ENCODE measurements at places on chromosomes 2 and 18.
A peak's percentile ranks its signal among the peaks of the same experiment; 100 is the strongest.

DNA sequence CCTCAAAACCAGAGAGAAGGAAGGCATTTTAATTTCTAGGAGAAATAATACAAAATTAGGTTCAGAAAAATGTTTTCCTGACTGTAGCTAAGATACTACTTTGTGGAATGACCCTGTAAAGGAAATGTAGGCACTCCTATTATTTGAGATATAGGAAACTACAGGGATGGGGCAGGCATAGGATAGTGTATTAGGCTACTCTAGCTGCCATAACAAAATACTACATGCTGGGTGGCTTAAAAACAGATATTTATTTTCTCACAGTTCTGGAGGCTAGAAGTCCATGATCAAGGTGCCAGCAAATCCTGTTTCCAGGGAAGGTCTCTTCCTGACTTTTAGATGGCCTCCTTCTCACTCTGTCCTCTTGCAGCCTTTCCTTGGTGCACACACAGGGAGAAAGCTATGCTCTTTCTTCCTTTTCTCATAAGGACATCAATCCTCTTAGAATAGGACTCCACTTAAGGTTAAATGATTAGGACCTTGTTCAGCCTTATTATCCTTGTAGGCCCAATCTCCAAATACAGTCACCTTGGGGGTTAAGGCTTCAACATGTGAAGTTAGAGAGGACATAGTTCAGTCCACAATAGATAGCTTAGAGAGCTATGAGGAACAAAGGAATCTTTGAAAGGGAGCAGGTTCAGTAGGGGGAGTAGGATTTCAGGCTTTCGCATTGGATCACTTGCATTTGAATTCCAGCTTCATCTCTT, 14.0 kb upstream of the CAVIN2 start:
- no peak for DNase-seq

- DNase-seq = peak; percentile 52
Measured at GRCh38 chr2:129849559-129850160, 129.8 kb upstream of the RAB6C start.

- DNase-seq = no peak
Measured at GRCh38 chr18:36459786-36460185, 162.3 kb downstream of the FHOD3 start.

DNA sequence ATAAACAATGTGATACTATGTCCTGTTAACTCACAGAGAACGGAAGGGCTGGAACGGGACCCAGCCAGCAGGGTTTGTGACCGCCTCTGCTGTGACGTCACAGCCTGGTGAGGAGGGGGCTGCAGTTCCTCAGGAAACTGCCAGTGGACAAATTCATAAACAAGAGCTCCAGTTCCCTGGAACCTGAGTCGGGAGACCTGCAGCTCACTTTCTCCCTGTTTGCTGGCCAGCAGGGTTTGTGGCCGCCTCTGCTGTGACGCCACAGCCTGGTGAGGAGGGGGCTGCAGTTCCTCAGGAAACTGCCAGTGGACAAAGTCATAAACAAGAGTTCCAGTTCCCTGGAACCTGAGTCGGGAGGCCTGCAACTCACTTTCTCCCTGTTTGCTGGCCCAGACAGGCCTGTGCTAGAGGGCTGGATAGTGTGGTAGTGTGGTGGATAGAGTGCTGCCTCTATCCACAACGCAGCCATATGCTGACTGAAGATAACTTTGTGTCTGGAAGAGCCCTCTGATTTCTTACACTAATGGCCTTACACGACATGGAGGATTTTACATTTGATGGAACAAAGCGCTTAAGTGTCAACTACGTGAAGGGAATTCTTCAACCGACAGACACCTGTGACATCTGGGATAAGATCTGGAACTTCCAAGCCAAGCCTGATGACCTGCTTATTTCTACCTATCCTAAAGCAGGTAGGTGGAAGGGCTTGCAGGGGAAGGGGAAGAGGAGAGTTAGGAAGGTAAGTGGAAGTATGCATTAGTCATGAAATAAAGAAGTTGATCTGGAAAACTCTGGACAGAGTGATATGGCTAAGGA, at the start of gene SULT1C4:
SULT1C4 (plus strand) TSS at position 140 of the 816 bp plus-strand sequence; CDS start at position 524, 384 bp downstream.
- no peak for DNase-seq

- DNase-seq = no peak
Measured at GRCh38 chr2:127679680-127680361, 4.5 kb upstream of the LIMS2 start.

- peak; percentile 39 for DNase-seq
Measured at GRCh38 chr18:76490670-76491472, 4.2 kb downstream of the ZNF516 start.

- no peak for DNase-seq
Measured at GRCh38 chr2:206396211-206396610, 47.1 kb upstream of the ADAM23 start.

GRCh38 chr18:40583671-40584070, 1371.4 kb upstream of the PIK3C3 start:
- DNase-seq = no peak

DNA sequence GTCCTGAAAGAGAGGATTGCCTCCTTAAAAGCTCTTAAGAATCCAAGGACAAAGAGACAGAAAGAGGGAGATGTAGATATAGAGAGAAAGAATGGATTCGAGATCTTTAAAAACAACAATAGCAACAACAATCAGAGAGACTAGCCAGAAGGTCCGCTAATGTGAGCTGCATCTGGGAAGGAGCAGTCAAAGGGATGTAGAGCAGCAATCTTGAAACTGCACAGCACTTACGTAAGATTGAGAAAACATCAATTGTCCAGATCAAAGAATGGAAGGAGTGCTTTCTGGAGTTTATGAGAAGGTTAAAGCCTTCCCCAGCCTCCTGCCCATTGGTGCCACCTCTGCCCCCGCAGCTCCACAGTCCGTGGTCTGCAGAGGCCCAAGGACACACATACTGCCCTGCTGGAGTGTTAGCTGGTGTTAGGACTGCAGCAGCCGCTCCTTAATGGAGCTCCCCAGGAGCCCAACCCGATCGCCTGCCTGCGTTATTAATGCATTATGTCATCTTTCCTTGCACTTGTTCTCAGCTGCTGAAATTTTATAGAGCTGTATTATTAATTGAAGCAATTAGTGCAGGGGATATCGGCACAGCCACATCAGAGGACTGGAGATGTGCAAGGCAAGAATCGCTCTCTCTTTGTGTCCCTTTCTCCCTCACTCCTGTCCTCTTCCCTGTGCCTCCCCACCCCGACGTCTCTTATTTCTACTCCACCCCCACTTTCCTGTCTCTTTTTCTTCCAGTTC, 94.2 kb upstream of the STPG4 start:
- DNase-seq = no peak

DNA sequence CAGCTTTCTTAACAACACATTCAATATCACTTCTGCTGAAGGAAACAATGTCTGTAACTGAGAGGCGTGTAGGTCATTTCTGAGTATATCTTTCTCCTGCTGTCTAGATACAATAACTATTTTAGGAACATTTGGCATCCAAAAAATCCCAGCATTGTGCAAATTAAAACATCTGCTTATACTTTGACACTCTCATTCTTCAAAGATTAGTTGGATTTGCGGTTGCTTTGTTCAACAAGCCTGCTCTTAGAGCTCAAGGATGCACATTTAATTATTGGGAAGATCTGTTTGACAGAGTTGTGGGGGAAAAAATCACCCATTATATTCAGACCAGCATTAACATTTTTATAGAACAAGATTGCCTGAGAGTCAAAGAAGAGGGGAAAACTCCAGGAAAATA, 449.5 kb upstream of the HNRNPA3 start:
- no peak for DNase-seq

GRCh38 chr2:230905448-230906421, 19.3 kb downstream of the GPR55 start:
- no peak for DNase-seq

- no peak for DNase-seq
Measured at GRCh38 chr2:156083763-156084493, 248.6 kb downstream of the NR4A2 start.

DNA sequence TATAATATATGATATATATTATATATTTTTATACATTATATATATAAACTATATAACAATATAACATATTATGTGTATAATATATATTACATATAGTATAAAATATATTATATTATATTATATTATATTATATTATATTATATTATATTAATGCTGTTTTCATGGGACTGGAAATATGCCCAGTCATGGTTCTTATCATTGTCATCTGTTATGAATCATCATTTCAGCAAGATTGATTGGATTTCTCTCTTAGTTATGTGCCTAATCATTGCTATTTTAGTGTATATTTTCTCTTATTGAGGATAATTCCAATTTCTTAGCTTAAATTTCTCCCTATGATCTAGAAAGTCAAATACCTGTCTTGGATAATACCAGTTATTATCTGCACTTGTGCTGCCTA, 617.8 kb downstream of the TRIB2 start:
- no peak for DNase-seq

GRCh38 chr2:73260338-73260984, 23.8 kb downstream of the FBXO41 start:
- peak; percentile 88 for DNase-seq

DNA sequence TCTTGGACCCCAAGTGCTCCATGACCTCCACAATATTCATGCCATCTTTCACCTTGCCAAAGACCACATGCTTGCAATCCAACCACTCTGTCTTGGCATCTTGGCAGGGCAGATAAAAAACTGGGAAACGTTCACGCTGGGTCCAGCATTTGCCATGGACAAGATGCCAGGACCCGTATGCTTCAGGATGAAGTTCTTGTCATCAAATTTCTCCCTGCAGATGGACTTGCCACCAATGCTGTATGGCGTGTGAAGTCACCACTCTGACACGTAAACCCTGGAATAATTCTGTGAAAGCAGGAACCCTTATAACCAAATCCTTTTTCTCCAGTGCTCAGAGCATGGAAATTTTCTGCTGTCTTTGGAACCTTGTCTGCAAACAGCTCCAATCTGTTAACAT, 21.5 kb downstream of the CNOT11 start:
- DNase-seq = no peak

- no peak for DNase-seq
Measured at GRCh38 chr2:16861111-16861510, 195.5 kb upstream of the CYRIA start.

DNA sequence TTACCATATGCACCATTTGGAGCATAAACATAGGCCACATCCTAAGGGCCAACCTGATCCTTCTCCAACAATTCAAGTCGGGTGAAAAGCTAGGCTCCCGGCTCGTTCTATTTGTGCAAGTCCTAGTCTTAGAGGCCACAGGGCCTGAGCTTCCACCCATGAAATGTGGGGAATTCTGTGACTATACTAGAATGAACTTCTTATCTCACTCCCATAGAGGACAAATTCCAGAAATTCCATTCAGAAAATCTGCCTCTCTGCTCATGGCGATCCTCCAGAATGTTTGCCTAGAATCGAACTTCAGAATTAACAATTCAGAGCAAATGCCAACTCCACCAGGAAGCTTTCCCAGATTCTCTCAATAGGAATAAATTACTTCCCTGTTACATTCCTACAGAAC, 187.9 kb downstream of the BCL11A start:
- DNase-seq = no peak

- peak; percentile 42 for DNase-seq
Measured at GRCh38 chr2:113209011-113209645, 35.4 kb downstream of the PSD4 start.

DNA sequence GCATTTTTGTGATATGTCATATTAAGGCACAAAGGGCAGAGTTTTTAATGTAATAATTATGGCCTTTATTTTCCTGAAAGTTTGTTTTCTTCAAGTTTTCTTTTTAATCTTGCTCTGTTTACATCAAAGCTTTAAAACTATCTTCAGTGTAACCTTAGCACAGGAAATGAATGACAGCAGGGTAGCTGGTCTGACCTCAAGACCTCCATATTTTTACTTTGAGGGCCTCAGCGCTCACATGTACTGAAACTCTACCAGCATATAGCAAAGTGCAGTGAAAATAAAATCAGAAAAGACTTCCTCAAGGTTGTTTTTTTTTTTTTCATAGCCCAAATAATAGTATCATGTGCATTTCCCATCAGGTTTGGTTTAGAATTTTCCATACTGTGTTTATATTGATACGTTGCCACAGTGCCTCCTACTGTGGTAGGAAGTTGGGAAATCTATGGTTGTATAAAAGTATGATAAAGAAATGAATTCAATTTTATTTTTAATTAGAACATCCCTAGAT, 163.4 kb downstream of the UBE2E3 start:
- DNase-seq = no peak

GRCh38 chr18:55651236-55651635, 63.2 kb upstream of the TCF4 start:
- DNase-seq = no peak

- DNase-seq = peak; percentile 44
Measured at GRCh38 chr2:156589381-156590079, 153.4 kb downstream of the GPD2 start.

DNA sequence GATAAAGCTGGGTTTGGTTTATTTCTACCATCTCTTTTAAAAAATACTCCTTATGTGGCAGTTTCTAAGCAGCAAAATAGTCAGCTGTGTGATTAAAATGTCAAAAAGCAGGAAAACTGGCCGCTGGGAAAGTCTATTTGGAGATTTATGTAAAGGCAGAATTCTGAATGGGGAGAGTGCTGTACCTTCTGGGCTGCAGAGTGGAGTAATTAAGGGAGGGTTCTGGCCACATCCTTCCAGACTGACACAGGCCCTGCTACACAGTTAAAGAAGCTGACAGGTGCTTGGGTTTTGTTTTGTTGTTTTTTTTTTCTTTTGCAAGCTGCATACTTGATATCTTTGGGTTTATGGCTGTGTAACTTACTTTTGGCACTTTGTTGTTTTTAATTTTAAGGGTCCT, 157.2 kb downstream of the WDSUB1 start:
- DNase-seq = no peak

DNA sequence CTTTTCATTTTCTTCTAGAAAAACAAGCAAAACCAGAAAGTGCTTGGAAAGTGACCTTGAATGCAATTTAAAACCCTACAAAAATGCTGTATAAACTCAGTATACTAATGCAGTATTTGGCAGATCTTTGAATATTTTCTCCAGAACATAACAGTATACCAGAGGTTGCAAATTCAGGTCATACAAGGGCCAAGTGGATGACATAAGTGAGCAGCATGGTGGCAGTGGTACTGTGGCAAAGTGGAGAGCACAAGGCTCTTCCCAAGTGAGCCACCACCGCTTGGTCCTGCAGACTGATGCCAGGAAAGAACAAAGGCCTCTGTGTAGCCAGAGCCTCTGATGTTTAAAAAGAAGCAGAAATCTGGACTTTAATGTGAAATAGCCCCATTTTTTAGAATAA, 33.1 kb downstream of the METTL4 start:
- no peak for DNase-seq
